ENCODE measurements at places on chromosomes 2 and 18.

DNA sequence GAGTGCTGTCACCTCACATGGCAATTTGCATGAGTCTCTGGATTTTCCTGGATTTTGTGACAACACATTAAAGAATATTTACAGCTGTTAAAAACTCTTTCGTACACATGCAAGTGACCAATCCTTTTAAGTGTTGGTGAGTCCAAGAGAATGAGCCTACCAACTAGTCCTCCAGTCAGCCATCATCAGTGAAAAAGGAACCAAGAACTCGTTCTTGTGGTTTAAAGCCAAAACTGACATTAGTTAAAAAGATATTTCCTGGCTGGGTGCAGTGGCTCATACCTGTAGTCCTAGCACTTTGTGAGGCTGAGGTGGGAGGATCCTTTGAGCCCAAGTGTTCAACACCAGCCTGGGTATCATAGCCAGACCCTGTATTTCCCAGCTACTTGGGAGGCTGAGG lies 215.4 kb upstream of the ITGA4 start:
- DNase-seq, result no peak

- DNase-seq, result no peak
Observed at GRCh38 chr2:199556527-199557285, 99.0 kb upstream of the SATB2 start.

GRCh38 chr2:58557176-58557575 lies 316.1 kb upstream of the FANCL start:
- DNase-seq, result no peak

- no peak for DNase-seq
Observed at GRCh38 chr2:128444121-128444771, 125.6 kb upstream of the HS6ST1 start.

DNA sequence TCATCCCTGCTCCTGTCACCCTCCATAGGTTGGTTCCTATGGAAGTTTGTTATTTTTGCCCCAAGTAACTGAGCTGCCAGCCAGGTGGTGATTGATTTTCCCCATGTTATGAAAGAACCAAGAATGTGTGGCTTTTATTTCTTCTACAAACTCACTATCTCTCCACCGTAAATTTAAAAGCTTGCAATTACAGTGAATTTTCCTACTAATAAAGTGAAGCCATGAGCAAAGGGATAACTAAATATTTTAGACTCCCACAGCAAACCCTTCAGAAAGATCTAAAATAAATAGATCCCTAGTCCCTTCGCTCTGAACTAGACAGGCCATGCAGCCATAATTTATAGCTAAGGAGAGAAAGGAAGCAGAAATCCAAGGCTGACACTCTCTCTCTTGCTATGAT lies 6.2 kb upstream of the KIAA2012 start:
- DNase-seq, result no peak

DNA sequence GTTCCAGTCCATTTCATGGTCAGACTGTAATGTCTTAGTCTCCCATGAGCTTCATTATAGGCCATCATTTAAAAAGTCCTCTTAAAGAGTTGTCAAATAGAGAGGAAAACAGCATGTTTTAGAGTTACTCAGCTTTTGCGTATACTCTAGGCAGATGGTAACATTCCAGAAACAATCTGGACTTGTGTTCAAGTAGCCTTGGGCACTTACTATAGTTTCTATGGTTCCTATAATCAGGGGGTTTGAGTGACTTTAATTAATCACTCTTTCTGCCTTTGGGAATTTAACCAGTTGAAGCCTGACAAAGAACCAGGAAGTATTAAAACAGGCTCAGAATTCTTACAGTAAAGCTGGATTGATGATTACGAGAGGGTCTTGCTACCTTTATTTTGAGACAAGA lies 42.1 kb upstream of the SCN7A start:
- DNase-seq, result no peak

GRCh38 chr2:173521450-173522192 lies 166.9 kb downstream of the CDCA7 start:
- peak; percentile 25 for DNase-seq

GRCh38 chr2:165563468-165564225 lies 94.1 kb downstream of the CSRNP3 start:
- DNase-seq, result no peak

GRCh38 chr18:9323750-9324445 lies 10.7 kb upstream of the TWSG1 start:
- DNase-seq, result peak; percentile 70

GRCh38 chr2:212078103-212078502 lies 460.5 kb downstream of the ERBB4 start:
- DNase-seq, result no peak

GRCh38 chr2:171707752-171708151 lies 20.5 kb downstream of the DYNC1I2 start:
- DNase-seq, result no peak

GRCh38 chr2:233411162-233411561 lies 56.9 kb downstream of the DGKD start:
- no peak for DNase-seq

DNA sequence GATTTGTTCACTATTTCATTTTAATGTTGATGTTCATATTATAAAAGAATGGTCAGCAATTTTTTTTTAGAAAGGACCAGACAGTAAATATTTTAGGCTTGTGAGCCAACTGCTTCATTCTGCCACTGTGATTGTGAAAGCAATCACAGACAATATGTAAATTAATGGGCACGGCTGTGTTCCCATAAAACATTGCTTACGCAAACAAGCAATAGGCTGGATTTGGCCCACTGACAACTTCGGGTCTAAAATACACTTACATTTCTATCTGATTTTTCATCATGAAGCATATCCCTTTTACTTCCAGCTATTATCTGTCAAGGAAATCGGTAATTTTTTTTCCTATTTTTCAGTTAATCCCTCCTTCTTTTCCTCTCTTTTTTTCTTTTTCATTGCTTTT lies 182.2 kb upstream of the CDH2 start:
- DNase-seq, result no peak

- peak; percentile 78 for DNase-seq
Observed at GRCh38 chr2:109331081-109331480, 202.1 kb downstream of the SH3RF3 start.

DNA sequence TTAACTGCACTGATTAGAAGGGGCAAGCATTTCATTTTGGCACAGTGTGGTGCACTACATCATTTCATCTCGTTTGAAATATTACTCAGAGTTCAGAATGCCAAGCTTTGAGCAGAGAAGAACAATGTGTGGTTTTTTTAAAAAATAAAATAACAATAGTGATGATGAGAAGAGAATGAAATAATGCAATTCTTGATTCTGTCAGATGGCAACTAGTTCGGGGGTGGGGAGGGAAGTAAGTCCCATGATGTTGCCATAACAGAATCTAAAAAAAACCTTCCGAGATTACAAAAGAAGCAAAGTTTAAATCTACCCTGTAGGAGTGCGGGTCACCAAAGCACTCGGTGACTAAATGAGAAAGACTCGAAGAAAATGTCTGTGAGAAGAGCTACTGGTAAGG lies 490.4 kb downstream of the NR4A2 start:
- DNase-seq, result peak; percentile 1

GRCh38 chr18:55570966-55571365 lies 17.0 kb downstream of the TCF4 start:
- no peak for DNase-seq

- peak; percentile 29 for DNase-seq
Observed at GRCh38 chr2:68594674-68595492, 48.5 kb upstream of the PROKR1 start.

- DNase-seq, result no peak
Observed at GRCh38 chr18:27602092-27602491, 417.0 kb upstream of the CHST9 start.

- DNase-seq, result peak; percentile 39
Observed at GRCh38 chr18:29644276-29644675, 1398.3 kb downstream of the DSC3 start.

DNA sequence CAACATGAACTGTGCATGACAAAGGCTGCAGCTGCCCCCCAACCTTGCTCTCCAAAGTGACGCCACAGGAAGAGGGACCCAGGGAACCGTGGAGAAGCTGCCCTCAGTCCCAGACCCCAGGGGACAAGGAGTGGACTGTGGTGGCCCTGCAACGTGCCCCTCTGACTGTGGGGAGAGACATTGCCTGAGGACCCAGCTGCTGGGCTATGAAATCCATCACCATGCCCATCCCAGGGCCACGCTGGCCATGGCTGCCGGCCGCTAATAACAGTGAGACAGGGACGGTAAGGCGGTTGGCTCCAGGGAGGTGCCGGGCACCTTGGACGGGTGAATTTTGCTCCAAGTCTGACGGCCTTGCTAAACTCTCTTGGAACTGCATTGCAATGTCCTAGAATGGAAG lies 211.3 kb upstream of the HDAC4 start:
- DNase-seq, result no peak

DNA sequence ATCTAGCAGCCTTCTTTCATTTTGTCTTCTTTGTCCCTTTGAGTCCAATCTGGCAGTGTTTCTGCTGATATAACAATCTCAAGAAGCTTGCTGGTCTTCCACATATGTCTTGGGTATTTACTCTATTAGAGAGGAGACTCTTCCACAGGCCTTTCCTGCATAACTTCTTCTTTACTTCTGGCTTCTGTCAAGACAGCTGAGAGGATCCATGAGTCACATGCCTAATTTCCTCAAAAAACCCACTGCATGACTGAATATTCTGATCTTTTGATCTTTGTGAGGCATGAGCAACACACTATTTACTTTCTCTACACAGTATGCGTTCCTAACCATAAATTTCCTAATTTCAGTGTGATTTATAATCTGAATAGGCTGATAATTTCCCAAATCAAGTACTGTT lies 5.1 kb upstream of the DCC start:
- peak; percentile 84 for DNase-seq

DNA sequence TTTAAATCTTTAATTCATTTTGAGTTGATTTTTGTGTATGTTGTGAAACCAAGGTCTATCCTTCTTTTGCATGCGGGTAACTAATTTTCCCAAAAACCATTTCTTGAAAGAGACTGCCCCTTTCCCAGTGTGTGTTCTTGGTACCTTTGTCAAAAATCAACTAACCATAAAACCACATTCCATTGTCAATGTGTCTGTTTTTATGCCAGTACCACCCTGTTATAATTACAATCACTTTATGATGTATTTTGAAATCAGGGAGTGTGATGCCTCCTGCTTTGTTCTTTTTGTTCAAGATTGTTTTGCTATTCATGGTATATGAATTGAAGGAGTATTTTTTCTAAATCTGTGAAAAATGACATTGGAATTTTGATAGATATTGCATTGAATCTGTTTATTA lies 689.6 kb downstream of the TSN start:
- DNase-seq, result no peak

DNA sequence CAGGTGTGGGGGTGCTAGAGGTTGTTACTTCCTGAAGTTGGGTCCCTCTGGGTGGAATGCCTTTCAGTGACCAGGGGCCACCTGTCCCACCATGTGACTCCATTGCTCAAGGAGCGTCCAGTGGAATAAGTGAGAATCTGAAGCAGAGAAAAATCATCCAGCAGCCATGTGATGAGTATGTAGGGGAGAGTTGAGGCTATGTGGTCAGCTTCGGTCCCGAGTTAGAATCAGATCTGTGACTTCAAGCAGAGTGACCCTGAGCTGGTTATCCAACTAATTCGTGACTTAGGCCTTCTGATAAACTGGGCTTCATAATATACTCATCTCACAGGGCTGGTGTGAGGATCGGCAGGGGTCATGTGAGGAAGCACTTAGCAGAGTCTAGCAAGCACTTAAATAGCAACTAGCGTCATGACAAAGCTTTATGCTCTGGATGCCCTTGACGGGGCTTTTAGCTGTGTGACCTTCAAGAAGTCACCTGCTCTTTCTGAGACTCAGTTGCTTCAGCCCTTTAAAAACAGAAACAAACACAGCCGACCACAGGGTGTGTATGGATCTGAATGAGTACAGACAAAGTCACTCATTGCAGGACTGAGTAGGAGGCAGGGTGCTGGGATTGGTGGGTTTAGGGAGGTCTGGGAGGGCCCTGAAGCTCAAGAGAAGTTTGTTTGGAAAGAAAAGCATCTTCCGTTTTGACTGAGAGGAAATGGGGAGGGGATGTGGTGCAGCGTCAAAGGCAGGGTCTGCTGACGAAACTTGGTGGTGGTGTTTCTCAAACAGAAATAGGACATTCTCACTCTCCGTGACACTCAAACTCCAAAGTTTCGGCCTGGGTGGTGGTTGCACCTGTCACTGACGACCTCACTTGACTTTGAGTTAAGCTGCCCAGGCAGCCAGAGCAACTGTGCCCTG lies 264.0 kb upstream of the CXCR4 start:
- DNase-seq, result no peak

DNA sequence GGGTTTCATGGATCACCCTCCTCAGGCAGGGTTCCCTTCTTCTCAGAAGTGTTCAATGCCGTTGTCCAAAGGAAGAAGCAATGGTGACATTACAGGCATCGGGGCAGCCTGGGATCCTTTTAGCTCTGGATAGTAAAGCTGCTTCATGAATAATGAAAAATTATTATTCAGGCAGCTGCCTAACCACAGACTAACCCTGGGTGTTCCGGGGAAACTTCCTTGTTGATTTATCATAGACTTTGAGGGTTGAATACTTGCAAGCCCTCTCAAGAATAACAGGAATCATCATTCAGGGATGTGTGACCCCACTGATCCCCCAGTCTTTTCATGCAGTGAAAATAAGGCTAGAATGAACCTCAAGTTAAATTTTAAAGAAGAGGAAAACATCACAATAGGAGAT lies 419.4 kb downstream of the MEIS1 start:
- no peak for DNase-seq

GRCh38 chr2:53994818-53995808 lies 24.3 kb upstream of the PSME4 start:
- DNase-seq, result no peak

DNA sequence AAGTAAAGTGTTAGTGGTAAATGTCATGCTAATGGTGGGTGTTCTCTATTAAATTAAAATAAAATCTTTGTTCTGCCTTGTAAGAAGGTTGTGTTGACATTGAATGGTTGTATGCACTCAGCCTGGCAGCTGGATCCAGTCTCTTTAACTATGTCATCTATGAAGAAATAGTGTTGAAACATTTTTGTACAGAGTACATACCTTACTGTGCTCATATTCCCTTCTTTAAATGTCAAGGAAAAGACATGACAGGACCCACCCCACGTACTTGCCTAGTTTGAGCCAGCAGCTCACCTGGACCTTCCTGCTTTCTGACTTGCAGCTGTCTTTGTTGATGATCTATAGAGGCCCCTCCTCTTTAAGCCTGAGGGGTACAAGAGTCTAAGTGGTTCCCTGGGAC lies 85.6 kb upstream of the ST3GAL5 start:
- DNase-seq, result no peak

- DNase-seq, result no peak
Observed at GRCh38 chr2:186607660-186608324, 17.9 kb downstream of the ITGAV start.

- peak; percentile 96 for DNase-seq
Observed at GRCh38 chr2:36655453-36655852, 41.1 kb upstream of the VIT start.

GRCh38 chr2:169365029-169365480 lies 2.7 kb upstream of the LRP2 start:
- DNase-seq, result no peak

Data from fibroblast of skin of abdomen (primary cell).